ENCODE measurements at places on chromosomes 16 and 17.

- no peak for DNase-seq
These were observed 6.1 kb downstream of the PRR29 start for GRCh38 chr17:64004218-64004770.

GRCh38 chr16:3112881-3113574, 642 bp downstream of the ZNF205 start:
- no peak for DNase-seq

DNA sequence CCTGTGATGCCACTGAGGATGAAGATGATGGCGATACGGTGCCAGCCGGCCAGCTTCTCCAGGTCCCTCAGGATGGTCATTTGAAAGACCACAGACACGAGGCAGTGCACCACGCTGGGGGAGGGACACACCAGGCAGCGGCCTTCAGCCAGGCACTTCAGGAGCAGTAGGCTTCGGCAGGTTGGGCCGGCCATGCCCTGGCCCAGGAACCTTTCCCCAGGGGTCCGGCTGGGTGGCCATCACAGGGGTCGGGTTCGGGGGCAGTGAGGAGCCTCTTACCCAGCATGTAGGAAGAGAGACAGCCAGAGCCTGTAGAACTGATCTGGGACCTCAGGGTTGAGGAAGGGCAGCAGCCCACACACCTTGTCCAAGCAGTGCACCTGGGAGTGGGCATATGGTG, 5.3 kb downstream of the AANAT start:
- DNase-seq: no peak

DNA sequence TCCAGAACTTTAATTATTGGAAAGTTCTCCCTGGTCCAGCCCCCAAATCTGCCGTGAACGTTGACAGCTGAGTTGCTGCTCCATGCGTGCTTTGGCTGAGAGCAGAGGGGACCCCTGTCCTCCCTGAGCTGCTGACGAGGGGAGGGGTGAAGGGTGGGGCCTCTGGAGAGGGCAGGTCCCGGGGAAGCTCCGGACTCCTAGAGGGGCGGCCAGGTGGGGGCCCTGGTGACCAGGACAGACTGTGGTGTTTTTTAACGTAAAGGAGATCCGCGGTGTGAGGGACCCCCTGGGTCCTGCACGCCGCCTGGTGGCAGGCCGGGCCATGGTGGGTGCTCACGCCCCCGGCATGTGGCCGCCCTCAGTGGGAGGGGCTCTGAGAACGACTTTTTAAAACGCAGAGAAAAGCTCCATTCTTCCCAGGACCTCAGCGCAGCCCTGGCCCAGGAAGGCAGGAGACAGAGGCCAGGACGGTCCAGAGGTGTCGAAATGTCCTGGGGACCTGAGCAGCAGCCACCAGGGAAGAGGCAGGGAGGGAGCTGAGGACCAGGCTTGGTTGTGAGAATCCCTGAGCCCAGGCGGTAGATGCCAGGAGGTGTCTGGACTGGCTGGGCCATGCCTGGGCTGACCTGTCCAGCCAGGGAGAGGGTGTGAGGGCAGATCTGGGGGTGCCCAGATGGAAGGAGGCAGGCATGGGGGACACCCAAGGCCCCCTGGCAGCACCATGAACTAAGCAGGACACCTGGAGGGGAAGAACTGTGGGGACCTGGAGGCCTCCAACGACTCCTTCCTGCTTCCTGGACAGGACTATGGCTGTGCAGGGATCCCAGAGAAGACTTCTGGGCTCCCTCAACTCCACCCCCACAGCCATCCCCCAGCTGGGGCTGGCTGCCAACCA, at the start of gene MC1R:
MC1R (plus strand) TSS at position 410 of the 895 bp plus-strand sequence; CDS start at position 807, 397 bp downstream.
- DNase-seq: peak; percentile 37

DNA sequence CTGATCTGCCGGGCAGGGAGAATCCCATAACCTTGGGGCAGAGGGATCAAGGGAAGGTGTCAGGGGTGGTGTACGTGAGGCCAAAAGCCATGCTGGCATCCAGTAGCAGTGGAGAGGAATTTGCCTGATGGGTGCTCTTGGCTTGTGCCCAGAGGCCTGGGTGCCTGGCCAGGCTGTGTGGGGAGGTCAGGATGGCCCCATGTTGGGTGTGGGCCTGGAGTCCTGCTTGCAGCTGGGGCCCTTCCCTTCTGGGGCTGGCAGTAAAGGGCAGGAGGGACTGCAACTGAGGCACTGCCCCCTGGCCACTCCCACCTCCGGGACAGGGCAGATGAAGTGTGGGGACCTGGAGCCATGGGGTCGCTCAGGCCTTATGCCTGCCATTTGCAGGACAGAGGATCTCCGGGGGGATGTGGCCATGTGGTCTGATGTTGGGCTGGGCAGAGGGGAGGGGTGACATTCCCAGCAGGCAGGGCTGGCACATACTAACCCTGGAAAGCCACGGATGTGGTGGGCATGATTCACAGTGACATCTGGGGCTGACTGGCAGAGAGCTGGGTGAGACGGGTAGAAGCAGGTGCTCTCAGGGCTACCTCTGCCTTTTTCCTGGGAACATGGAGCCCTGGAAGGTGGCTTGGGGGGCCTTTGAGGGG, 3.5 kb downstream of the FMNL1 start:
- peak; percentile 67 for DNase-seq

DNA sequence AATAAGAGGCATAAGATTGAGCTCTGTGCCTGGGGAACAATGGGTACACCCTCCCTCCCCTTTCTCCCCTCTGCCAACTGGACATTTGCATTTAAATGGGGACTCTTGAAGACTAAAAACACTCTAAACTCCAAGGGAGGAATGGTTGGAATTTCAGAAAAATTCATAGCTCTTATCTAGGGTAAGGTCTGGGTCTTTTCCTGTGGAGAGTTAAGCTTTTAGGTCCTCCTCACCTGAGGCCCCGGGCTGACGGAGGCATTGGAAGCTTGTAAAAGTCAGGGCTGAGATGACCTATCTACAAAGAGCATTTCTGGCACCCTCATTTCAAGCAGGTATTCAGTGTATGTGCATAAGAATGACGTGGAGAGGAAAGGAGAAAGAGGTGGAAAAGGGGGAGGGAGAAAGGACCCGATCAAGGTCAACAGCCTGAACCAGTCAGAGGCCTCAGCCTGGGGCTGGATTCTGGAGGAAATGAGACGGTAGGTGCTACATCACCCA, 78.0 kb downstream of the RAP1GAP2 start:
- no peak for DNase-seq

DNA sequence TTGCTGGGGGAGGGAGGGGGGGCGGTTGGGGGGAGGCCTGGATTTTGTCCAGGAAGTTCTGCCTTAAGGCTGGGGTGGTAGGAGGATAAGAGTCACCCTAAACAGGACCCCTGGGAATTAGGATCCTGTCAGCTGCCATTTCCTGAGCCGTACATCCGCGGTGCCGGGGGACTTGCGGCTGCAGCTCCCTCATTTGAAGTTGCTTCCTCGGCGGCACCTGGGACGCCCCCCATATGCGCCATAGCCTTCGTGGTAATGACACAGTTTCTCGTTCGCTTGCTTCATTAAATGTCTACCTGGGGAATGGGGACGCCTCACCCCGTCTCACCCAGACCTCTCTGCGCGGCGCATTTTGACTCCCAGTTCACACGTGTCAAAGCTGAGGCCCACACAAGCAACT, 55.1 kb upstream of the PABPN1L start:
- no peak for DNase-seq

- DNase-seq: peak; percentile 91
These were observed 20.1 kb downstream of the CD7 start for GRCh38 chr17:82297280-82297713.

GRCh38 chr17:17694169-17695081, 13.2 kb downstream of the RAI1 start:
- DNase-seq: peak; percentile 58

- no peak for DNase-seq
These were observed 821 bp downstream of the SOCS7 start for GRCh38 chr17:38352245-38353085.

DNA sequence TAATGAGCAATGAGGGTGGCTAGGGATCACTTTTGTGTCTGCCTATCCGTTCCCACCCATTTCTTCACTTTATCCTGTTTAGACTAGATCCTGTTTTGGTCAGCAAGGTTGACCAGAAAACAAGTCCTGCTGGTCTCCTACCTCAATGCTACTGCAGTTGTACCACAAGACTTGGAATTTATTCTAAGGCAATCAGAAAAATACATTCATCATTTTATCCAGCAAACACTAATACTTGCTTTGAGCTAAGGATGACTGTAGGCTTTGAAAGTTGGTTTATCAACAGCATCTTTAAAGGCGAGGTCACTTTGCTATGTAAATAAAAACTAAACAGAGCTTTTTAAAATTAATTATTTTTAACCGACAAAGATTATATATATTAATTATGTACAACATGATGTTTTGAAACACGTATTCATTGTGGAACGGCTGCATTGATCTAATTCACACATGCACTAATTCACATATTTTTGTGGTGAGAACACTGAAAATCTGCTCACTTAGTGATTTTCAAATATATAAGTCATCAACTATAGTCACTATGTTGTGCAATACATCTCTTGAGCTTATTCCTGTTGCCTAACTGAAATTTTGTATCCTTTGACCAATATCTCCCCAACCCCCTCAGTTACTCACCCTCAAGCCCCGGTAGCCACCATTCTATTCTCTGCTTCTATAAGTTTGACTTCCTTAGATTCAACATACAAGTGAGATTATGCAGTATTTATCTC, 125.9 kb upstream of the HS3ST3A1 start:
- DNase-seq: no peak

GRCh38 chr16:15782573-15783365, 74.1 kb downstream of the MYH11 start:
- no peak for DNase-seq

DNA sequence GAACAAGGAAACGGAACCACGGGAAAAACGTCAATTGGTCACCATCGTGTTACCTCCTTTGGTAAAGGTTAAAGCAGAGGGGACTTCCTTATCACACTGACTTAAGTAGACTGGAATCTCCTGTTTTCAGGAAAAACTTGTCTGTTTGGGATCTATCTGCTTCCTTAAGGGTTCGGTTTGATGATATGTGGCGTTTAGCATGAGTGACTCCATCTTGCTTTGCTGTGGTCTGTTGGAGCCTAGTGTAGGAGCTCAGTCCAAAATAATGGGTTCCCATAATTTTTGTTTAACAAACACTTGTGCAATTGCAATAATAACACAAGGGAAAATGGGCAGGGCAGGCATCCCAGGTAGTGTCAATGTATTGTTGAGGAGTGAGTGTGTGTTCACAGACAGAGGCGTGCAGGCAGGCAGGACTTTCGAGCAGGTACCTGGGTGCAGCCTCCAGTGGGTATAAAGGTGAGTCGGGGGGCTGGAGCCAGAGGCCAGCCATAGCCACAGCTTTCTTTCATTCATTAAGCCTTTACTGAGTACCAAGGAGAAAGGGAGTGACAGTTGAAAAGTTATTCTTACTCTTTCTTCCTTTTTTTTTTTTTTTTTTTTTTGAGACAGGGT, 4.3 kb upstream of the ENGASE start:
- no peak for DNase-seq

DNA sequence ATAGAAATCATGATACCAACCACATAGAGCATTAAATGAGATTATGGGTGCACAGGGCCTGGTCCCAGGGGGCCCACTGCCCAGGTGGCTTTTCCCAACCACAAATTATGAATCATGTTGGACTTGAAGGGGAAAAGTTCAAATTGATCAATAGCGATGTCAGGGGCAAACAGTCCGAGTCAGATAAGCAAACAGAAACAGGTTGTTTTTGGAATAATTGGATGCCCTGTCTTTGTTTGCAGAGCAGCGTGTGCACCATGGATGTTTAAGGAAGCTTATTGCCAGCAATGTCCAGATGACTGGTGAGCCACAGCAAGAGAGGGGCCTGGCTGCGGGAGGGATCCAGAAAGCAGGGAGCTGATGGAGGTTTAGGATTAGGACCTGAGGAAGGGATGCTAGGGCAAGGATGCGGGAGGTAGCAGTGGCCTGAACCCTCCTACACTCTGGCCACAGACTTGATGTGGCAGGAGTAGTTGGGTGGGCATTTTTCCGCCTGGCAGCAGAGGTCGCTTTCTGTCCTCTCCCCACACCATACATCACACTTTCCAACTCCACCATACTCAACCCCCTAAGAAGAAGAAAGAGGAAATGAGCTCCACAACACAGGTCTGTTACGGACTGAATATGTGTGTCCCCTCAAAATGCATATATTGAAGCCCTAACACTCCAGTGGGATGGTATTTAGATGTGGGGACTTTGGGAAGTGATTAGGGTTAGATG, 266.4 kb upstream of the RPL38 start:
- DNase-seq: no peak

DNA sequence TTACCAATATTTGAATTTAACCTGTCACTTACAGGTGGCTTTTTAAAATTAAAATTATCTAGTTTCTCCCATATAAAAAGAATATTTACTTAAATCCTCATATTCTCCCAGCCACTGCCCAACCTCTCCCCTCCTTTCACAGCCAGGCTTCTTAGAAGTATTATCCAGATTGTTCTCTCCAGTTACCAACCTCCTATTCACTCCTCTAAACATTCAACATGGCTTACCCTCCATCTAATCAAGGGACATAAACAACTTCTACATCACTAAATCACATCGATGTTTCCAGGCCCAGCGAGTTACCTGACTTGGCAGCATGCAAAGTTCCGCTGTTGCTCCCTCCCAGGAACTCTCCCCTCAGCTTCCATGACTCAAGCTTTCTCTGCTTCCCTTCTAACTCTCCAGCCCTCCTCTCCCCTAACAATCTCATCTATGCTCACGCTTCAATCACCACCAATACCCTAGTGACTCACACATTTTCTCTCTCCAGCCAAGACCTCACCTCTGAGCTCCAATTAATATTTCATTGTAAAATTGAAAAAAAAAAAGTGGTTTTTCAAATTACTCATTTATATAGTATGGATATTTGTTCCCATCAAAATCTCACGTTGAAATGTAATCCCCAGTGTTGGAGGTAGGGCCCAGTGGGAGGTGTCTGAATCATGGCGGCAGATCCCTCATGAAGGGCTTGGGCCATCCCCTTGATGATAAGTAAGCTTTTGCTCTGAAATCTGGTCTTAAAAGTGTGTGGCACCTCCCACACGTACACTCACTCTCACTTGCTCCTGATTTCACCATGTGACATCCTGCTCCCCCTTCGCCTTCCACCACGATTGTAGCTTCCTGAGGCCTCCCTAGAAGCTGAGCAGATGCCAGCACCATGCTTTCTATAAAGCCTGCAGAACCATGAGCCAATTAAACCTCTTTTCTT, 88.5 kb downstream of the HELZ start:
- no peak for DNase-seq

GRCh38 chr17:21351366-21352065, 24.6 kb upstream of the KCNJ12 start:
- DNase-seq: no peak

GRCh38 chr17:32141258-32141657, 1.0 kb upstream of the RHOT1 start:
- DNase-seq: no peak

DNA sequence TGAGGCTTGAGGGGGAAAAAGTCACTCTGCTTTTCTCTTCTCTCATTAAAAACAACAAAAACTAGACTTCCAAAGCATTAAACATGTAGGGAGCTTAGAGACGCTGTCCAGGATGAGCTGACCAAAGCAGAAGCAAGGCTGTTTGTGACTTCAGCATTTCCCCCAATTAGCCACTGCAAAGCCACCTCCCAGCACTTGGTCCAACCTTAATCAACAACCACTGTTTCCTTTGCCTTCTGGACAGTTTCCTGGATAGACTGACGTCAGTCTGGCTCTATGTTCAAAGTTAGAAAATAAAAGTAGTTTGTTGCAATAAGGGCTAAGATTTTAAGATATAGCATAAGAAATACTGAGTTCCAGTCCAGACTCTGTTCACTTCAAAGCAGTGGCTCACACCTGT, 3.1 kb downstream of the TMEM231 start:
- no peak for DNase-seq

Data from activated CD4-positive, alpha-beta T cell treated with anti-CD3 and anti-CD28 coated beads, Interleukin-2, Interleukin-4, amounts not matched to agents 100 ng/mL and 50 ng/mL, durations not matched to agents 16 hours and 8 hours (primary cell).